SW480 (cell line): ENCODE measurements at places on chromosomes 5 and 9.

DNA sequence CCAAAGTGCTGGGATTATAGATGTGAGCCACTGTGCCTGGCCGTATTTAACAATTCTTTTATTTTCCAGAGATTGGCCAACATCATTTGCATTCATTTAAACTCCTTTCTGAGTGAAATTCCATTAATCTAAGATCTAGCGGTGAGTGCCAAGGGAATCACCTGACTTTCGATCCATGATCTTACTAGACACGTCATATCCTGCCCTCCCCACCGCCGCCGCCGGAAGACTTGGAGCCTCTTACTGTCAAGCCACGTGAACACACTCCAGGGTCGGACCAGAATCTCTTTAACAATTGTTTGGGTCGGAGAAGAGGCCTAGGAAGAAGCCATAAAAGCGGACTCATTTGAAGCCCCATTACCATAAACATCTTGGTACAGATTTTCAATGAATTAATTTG, 12.9 kb downstream of the INPP5E start:
- DNase-seq, result no peak

DNA sequence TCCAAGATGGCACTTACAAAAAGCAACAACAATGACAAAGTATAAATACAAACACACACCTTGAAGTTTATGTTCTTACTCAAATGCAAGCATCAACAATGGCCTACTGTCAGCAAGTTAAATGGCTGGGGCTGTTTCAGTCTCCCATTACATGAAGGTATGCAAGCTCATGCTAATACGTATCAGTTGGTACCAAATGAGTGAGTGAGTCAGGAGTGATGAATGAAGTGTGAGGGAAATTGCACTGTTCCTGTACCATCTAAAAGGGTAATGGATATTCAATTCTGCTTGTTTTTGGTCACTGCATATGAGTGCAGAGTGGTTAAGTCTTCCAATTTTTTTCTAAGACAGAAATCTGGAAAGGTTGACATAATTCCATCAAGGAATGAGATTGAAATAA, 964.9 kb downstream of the MAT2B start:
- no peak for DNase-seq

GRCh38 chr9:126428534-126429175, 102.0 kb downstream of the MVB12B start:
- no peak for DNase-seq

DNA sequence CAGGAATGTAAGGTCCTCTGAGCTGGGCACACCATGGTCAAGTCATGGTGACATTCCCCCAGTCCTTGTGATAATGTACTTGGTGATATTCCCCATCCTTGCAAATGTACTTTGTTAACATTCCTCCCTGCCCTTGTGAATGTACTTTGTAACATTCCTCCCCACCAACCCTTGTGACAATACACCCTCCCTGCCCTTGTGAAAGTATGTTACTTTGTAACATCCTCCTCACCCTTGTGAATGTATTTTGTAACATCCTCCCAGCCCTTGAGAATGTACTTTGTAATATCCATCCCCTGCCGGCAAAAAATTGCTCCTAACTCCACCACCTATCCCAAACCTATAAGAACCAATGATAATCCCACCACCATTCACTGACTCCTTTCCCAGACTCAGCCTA, 53.3 kb downstream of the RAPGEF6 start:
- DNase-seq, result no peak

DNA sequence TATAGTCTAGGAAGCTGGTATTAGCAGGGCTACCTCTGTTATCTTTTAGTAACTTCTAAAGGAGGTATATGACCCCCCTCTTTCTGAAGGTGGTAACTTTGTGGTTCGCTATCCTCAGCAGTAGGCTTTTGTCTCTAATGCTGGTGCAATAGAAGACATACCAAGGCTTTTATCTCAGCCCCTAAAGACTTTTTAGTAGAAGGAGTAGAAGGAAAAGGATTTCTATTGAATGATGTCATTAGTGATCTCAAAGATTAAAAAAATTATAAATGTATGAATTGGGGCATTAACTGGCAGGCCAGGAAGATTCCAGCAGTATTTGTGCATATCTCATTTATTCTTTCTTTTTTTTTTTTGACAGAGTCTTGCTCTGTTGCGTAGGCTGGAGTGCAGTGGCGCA, 78.2 kb downstream of the RAI14 start:
- no peak for DNase-seq

GRCh38 chr9:115254287-115255180, 136.6 kb upstream of the TNC start:
- no peak for DNase-seq

DNA sequence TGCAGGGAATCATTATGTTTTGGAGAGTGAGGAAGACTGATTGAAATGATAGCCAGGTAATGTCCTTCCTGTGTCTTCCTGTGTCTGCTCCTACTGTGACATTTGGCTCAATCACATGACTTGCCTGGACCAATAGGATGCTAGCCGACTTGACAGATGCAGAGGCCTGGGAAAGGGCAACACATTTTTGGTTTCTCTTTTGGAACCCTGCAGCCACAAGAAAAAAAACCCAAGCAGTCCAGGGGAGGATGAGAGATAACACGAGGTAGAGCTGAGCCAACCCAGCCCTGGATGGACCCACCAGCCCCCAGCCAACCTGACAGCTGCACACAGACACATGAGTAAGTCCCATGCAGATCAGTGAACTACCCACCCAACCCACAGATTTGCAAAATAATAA, 256.1 kb upstream of the SMARCA2 start:
- peak; percentile 16 for DNase-seq

- no peak for DNase-seq
Measured at GRCh38 chr9:26057050-26057449, 378.8 kb upstream of the TUSC1 start.

- DNase-seq, result no peak
Measured at GRCh38 chr9:13857521-13857920, 456.4 kb downstream of the NFIB start.

GRCh38 chr5:147454996-147455677, 54.7 kb downstream of the DPYSL3 start:
- peak; percentile 8 for DNase-seq

DNA sequence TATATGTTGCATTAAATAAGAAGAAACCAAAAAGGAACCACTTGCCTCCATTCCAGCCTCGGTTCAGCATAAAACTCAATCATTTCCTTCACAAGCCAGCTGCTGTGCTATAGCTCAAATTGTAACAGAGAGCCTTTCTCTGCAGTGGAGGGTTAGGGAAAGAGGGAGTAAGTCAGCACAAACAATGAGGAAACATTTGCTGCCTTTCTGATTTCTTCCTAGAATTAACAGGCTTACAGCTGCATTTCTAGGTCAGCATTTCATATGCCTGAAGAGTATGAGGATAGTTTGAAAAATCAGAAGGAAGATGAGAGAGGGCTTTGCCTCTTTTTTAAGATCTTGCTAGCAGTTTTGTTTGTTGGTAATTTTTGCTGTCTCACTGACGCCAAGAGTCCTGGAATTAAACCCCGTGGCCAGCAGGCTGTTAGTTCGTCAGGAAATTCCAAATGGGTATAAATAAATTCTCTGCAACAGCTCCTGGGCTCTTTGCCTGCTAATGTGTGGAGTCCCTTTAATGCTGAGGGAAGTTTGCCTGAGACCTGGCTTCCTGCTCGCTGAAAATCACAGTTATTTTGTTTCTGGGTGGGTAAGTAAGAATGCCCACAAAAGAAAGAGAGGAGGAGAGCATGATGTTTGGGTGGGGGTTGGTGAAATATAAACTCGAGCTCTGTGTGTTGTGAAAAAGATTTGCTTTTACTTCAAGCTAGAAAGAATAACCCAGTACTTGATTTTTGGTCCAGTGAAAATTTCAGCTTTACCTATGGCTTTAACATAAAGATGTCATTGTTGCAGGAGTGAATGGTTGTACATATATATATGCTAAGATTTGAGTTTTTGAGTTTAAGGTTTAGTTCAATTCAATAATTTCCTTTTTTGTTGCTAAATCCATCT, 148.1 kb upstream of the DMRT1 start:
- DNase-seq, result no peak

DNA sequence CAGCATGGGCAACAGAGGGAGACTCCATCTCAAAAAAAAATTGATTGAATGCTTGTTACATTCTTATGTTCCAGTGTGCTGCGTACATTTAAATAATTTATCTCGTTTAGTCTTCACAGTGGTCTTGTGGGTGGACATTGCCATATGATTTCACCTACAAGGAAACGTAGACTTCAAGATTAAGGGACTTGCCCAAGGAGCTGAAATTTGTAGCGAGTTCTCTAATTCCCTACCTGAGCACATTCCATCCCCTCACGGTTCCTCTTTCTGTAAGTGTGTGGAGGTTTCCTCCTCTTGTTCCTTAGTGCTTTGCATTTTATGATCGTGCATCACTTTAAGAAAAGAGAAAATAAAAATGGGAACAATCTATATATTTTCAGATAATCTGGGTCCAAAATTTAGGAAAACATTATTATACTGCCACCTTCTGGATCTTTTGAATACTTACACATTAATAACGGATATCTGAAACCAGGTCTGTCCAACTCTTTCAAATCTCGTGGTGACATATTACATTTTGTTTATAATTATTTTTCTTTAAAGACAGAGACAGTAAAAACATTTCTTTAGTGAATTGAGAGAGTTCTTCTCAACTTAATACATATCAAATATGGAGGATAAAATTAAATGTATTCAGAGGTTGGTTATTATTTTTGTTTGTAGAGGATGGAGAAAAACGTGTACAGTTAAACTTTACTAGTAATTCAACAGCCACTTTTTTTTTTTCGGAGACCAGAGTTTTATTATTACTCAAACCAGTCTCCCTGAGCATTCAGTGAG, 29.9 kb upstream of the C7 start:
- peak; percentile 46 for DNase-seq

- no peak for DNase-seq
Measured at GRCh38 chr9:127640908-127641545, 28.9 kb downstream of the STXBP1 start.

DNA sequence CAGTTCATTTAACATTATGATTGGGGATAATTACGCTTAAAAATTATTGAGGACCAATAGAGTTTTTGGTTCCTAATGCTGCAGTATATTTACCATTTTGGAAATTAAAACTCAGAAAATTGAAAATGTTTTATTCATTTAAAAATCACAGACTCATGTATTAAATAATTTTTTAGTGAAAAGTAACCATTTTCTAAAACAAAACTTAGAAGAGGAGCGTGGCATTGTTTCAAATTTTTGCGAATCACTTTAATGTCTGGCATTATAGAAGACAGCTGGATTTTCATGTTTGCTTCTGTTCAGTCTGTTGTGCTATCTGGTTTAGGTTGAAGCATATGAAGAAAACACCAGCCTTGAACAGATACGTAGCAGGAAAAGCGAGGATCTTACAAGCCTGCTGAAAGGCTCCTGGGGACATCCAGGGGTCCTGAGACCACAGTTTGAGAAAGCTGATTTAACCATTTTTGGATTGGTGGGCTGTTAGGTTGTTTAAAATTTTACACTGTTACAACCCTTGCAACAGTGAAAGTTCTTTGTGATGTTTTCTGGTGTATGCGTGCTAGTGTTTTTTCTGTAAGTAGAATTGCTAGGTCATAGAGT, 1.6 kb downstream of the ZFYVE16 start:
- DNase-seq, result peak; percentile 21

DNA sequence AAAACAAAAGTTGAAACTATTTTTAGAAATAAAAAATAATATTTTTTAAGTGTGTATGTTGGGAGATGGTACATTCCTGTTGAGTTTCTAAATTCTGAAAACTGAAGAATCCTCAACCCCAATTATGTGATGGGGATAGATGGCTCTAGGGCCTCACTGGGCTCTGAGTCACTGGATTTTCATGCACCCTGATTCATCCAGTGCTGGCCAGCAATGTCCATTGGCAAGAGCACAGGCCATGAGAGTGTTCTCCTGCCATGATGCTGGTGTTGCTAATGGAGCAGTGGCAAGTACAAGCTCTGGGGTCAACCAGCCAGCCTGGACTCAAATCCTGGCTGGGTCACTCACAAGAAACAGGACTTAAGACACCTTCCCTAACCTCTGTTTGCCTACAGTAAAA, 23.3 kb downstream of the SMIM23 start:
- no peak for DNase-seq

DNA sequence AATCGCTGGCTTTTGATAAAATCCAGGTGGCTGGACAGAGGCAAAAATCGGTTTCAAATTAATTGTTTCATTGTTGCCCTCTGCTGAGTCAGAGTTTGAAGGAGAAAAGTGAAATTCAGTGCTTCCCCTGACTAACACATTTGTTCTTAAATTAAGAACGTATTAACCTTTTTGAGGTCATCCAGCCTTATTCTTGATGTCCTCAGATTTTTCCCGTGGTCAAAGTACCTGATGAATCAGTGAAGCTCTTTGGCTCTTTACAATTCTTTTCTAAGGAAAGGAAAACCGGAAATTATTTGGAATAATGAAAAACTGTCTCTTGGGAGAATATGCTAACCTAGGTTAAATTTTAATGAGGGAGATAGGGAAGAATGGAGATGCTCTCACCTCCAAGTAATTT, 21.6 kb downstream of the OSMR start:
- no peak for DNase-seq

GRCh38 chr9:134304690-134305089, 21.6 kb upstream of the RXRA start:
- DNase-seq, result no peak

DNA sequence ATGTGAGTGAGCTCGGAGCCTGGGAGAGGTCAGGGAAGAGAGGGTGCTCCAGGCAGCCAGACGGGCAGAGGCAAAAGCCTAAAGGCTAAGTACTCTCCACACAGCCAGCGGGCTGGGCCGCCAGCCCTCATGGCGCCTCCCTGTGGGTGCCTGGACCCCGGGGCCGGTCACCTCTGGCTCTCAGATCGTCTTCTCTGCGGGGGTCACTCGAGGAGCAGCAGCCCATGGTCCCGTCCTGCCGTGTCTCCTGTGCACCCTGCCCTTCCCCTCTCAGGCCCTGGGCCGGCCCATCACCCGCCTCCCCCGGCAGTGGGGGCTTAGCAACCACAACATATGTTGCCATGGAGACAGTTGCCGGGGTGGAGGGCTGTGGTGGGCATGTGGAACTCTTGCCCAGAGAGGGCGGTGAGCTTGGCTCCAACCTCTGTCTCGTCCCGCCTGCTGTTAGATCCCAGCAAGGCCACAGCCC, 4.2 kb downstream of the AK1 start:
- no peak for DNase-seq

GRCh38 chr5:111774525-111774924, 17.5 kb upstream of the NREP start:
- no peak for DNase-seq

GRCh38 chr9:36191290-36191645, 547 bp downstream of the CLTA start:
- DNase-seq, result peak; percentile 31

- no peak for DNase-seq
Measured at GRCh38 chr5:39584927-39585326, 160.1 kb upstream of the DAB2 start.

GRCh38 chr5:17438027-17438426, 60.0 kb upstream of the TAF11L2 start:
- DNase-seq, result no peak

DNA sequence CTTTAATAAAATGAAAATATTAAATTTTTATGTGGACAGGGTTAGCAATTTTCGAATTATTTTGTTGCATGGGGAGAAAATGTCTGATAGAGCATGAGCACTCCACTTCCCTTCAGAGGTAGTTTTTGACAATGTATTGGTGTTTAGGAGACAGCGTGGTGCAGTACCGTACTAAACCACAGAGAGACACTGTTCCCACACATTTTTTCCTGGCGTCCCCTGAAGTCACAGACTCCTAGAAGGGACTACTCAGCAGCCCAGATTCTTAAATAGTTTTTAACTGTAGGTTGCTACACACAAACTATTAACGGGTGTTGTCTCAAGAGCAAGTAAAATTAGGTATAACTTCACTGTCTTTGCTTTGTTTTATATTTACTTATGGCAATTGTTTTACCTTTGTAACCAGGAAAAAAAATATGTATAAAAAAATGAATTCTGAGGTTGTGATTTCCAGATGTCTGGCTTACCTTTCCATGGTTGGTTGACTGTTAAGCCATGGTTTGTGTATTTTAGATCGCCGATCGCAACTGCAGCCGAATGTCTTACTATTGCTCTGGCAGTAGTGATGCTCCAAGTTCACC, 171.2 kb downstream of the DOCK8 start:
- DNase-seq, result peak; percentile 64
